ENCODE measurements at places on chromosomes 6 and 20. TPM values are rescaled to one million over a fixed set of nuclear protein-coding genes. Genes with fewer than 3 reads are reported as not detected.
A peak's percentile ranks its signal among the peaks of the same experiment; 100 is the strongest.

DNA sequence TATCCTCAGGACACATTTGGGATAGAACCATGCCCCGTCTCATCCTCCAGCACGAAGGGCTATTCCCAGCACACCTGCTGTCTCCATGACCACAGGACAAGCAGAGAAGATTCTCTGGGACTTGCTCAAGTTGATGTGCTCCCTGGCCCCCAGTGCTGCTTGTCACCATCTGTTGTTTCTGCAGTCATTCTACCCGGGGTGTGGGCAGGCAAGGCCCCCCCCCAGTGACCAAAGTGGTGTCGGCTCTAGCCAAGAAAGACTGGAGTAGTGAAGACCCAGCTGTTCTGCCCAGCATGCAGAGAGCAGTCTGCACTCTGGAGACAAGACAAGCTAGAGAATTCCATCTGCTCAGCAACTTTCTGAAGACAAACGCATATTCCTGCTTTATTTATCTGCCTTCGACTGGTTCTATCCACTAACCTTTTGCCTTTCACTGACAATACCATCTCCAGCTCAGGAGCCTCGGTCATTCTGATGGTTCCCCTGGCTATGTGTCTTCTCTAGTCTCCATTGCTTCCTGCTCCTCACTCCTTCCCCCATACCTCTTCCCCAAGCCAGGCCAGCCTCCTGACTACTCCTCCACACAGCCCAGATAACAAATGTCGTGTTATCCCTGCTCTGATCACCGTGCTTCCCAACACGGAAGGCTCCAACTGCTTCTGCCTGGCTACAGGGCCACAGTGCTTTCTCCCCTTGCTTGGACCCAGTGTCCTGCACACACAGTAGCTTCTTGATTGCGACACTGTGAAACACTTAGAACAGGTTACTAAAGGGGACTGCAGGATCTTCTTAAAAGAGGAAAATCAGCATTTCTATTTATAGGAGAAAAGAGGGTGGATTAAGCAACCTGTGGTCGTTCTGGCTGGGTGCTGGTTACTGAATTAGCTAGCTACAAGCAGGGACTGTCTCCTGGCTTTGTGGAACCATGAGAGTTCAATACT, 86.7 kb upstream of the EMILIN3 start:
- no peak for DNase-seq

- DNase-seq, result no peak
These were observed 46.4 kb downstream of the ORC3 start for GRCh38 chr6:87636315-87636714.

GRCh38 chr20:14865169-14865568, 527.8 kb upstream of the FLRT3 start:
- peak; percentile 79 for DNase-seq

The TP53RK gene
- 13.9 TPM for total RNA-seq

DNA sequence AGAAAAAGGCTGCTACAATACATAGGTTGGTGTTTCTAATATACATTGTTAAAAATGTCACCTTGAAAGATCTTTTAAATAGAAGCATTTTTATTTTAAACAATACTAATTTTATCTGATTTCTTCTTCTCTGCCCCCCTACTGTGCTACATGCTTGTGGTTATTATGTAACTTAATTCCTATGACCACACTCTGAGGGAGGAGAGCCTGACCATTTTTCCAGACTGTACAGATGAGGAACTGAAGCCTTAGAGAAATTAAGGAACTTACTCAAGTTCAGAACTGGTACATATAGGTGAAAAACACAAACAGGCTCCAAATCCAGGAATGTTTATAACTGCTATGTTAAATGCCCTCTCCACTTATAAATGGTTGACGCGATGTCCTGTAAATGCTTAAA, 43.4 kb upstream of the ARHGAP18 start:
- no peak for DNase-seq

GRCh38 chr20:3606021-3606420, 57.2 kb downstream of the GFRA4 start:
- DNase-seq, result peak; percentile 35

The THBD gene
- total RNA-seq, result 2.0 TPM

The GPRC6A gene
- total RNA-seq, result not detected

DNA sequence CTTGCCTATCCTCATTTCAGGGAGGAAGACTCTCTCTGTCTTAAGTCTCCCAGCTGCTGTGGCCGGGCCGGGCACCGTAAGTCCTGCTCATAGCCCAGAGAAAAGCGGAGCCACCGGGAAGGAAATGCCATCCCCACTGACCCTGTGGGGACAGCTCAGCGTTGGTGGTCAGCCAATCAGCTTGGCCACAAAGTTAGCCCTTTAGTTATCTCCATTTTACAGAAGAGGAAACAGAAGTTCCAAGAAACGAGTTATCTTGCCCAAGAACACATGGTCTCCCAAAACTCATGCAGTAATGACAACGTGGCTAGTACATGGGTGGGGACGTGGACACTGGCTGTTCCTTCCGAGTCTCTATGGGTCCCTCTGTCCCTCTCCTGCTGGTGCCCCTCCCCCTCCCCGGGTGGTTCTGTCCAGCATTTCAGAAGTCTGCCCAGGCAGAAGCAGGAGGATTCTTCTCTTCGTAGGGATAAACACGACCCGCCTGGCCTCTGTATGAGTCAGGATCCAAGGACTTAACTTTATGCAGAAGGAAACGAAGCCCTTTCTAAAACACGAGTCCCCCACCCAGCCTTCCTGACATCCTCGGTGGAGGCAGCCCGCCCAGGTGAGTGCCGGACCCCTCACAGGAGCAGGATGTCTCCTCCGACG, 273.8 kb downstream of the CDH4 start:
- DNase-seq, result no peak

The C6orf58 gene
- total RNA-seq, result 0.10 TPM

DNA sequence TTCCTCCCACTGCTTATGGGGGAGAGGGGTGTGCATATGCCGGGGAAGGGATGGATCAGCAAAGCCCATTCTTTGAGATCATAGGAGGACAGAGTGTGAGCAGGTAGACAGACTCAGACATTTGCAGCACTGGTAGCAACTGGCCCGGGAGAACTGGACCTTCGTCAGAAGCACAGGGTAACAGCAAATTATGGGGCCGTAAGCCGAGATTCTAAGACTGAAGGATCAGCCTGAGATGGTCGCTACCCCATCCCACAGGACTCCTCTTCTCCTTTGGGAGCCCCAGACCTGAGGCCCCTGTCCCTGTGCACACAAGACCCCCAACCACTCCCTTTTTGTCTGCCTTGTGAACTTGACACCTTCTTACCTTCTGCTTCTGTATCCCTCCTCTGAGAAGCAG, 106.5 kb downstream of the TOX2 start:
- no peak for DNase-seq

- DNase-seq, result no peak
These were observed 70.9 kb downstream of the REV3L start for GRCh38 chr6:111411978-111412566.

The PIM1 gene
- 17.1 TPM for total RNA-seq

- no peak for DNase-seq
These were observed 16.9 kb downstream of the TBPL1 start for GRCh38 chr6:133969921-133970295.

- DNase-seq, result no peak
These were observed 35.1 kb downstream of the TULP4 start for GRCh38 chr6:158347335-158347734.

DNA sequence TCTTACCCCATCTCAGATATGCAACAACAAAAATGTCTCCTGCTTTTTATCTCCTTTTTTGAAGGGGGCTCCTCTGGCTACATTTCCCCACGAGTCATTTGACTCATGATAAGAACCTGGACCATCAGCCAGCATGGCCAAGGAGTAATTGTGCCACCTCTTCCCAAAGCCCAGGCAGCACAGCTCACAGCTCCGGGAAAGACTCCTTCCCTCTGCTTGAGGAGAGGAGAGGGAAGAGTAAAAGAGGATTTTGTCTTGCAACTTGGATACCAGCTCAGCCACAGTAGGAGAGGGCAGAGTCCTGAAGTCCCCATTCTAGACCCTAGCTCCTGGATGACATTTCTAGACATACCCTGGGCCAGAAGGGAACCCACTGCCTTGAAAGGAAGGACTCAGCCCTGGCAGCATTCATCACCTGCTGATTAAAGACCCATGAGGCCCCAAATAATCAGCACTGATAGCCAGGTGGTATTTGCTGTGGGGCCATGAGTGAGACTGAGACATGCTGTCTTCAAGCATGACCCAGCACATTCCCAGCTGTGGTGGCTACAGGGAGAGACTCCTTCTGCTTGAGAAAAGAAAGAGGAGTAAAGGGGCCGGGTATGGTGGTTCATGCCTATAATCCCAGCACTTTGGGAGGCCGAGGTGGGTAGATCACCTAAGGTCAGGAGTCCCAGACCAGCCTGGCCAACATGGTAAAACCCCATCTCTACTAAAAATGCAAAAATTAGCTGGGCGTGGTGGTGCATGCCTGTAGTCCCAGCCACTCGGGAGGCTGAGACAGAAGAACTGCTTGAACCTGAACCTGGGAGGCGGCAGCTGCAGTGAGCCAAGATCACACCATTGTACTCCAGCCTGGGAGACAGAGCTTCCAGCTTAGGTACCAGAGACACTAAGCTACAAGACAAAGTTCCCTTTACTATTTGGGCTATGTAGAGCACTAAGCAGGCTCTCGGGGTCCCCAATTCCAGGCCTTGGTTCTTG, 28.1 kb downstream of the NCOA6 start:
- no peak for DNase-seq

DNA sequence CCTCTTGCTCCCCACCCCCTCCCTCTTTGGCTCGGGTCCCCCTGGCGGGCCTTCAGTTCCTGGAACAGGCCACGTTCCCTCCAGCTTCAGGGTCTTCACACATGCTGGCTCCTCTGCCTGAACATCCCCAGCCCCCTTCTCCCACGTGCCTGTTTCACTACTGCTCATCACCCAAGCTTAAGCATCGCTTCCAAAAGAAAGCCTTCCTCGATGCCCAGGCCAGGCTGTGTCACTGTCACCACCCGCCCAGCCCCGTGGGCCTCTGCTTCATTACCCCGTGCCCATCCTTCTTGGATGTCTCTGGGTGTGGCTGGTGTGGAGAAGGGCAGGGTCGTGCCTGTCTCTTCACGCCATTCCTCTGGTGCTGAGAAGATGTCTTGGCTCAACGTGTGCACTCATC, 2.8 kb downstream of the DLGAP4 start:
- DNase-seq, result no peak

The ATP9A gene
- total RNA-seq, result 5.9 TPM

- no peak for DNase-seq
These were observed 8.0 kb downstream of the FOXC1 start for GRCh38 chr6:1617466-1618310.

DNA sequence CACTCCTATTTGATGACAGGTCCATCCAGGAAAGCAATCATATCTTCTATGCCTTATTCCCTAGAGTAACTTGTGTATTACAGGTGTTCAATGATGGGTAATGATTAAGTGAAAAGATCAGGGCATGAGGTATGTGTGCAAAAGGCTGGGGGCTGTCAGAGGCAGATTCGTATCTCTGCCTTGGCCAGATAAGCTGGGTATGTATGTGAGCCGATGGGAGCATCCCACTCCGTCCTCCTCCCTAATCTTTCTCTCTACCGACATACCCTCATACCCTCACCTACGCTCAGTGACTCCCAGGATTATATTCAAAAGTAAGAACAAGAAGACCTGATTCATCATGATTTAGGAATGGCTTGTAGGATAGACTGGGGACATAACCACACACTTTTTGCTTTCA, 238.7 kb downstream of the PLCB1 start:
- DNase-seq, result no peak

DNA sequence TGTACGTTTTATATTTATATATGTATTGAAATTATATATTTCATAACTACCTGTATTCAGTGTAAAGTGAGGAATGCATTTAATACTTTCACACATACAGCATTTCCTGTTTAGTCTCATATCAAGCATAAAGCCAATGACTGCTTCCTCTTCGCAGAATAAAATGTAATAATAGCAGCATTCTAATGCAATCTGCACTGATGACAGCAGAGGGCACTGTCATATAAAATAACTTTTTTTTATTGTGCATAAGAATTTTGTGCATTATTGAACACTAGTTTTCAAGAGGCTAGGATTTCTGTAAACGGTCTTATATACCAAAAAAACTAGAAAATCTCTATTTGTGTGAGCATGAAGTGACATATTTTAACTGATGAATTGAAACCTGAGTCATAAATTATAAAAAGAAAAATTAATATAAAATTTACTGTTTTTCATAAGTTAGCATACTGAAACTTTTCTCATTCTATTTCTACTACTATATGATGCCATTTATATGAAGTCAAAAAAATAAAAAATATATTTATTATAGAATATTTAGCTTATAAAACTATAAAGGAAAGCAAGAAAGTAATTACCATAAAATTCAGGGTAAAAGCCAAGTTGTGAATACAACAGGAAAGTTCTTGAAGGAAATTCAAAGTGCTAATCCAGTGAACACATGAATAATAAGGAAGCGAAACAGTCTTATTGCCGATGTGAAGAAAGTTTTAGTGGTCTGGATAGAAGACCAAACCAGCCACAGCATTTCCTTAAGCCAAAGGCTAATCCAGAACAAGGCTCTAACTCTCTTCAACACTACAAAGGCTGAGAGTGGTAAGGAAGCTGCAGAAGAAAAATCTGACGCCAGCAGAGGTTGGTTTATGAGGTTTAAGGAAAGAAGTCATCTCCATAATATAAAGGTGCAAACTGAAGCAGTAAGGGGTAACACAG, 36.3 kb downstream of the RNF146 start:
- peak; percentile 25 for DNase-seq

GRCh38 chr20:33992145-33992922, 1.4 kb upstream of the RALY start:
- no peak for DNase-seq

- DNase-seq, result no peak
These were observed 129.7 kb upstream of the BTN3A2 start for GRCh38 chr6:26235302-26235670.

The PRPH2 gene
- total RNA-seq, result not detected

- no peak for DNase-seq
These were observed 93.1 kb downstream of the PRND start for GRCh38 chr20:4814696-4815252.

GRCh38 chr20:1927217-1927616, 32.0 kb downstream of the SIRPA start:
- no peak for DNase-seq

DNA sequence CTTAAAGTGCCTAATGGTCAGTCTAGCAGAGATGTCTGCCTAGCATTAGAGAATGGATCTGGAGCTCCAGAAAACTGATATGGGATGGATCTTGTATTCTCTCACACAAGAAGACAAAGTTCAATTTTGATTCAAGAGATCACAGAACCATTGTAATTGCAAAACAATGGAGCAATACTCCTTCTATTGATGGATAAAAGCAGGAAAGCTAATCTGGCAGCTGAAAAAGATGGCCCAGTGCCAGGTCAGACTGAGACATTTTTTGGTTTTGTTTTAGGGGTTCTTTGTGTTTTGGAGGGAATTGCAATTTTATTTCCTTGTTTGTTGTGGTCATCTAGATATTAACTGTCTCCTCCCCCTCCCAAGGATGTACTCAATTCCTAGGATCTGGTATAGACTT, 14.6 kb upstream of the ZNF133 start:
- no peak for DNase-seq

The HLA-DPA1 gene
- total RNA-seq, result not detected

GRCh38 chr6:42817907-42818306, 36.1 kb downstream of the BICRAL start:
- DNase-seq, result no peak

GRCh38 chr20:44012466-44013226, 98.0 kb downstream of the TOX2 start:
- DNase-seq, result no peak

GRCh38 chr6:71510856-71511255, 222.2 kb downstream of the OGFRL1 start:
- no peak for DNase-seq

GRCh38 chr20:5825130-5825719, 75.0 kb downstream of the SHLD1 start:
- DNase-seq, result no peak

The GID8 gene
- 25.5 TPM for total RNA-seq

- DNase-seq, result peak; percentile 64
These were observed 19.1 kb downstream of the TGM3 start for GRCh38 chr20:2314759-2315439.

- DNase-seq, result peak; percentile 99
These were observed 60.0 kb downstream of the PRL start for GRCh38 chr6:22236626-22237414.
